ENCODE measurements at places on chromosomes 1 and 21.

DNA sequence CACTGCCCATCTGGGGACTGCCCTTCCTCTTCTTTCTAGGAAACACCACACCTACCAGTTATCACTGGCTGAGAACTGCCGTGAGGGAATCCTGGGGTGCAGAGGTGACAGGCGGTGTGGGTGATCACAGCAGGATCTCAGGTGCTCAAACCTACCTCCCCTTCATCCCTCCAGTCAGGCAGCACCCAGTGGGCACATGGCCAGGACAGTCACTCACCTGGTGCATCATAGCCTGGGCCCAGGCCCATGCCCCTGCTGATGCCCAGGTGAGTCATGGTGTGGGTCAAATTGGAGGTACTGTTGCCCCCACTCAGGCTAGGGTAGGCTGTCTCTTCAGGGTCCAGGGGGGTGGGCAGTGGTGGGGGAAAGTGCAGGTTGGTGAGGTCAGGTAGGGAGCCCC is 5.3 kb upstream of the DENND4B start:
- DNase-seq = no peak

DNA sequence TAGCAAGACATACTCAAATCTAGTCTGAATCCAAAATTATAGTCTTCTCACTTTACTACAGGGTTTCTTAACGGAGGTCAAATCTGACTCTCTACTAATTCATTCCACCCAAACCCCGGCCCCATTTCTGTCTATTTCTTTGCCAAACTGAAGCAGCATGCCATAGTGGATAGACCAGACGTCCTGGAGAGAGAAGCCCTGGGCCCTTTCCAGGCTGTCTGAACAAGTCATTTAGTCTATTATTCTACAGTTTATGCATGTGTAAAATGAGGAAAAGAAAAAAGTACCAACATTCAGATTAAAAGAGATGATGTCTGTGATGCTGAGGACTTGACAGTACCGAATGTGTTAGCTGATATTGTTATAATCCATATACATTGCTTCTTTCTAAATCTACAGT is 95.0 kb downstream of the GDAP2 start:
- no peak for DNase-seq

DNA sequence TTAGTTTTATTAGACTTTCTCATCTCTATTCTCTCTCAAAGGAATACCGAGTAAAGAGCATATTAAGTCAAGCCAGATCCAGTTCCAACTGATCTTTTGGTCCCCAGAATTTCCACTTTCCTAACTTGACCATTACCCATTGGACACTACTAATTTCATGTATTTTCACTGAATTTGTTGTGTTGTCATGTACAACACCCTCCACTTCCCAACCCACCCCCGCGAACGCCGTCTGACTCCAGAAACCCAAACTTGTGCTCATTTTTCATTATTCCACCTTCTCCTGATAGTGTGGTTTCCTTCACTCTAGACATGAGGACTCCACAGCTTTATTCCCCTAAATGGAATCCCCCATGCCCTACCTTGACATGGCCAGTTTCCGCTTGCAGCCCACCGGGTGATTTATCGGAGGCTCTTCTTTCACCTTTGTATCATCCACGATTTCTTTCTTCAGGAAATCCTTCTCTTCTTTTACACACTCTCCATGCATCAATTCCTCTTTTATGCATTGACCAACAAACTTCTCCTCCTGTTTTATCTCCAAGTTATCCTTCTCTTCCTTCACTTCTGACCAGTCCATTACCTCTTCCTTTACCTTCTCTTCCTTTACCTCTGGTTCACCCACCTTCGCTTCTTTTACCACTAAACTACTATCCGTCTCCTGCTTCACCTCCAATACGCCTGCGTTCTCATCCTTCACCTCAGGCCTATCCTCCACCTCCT is 805 bp downstream of the ZNHIT6 start:
- DNase-seq = no peak

DNA sequence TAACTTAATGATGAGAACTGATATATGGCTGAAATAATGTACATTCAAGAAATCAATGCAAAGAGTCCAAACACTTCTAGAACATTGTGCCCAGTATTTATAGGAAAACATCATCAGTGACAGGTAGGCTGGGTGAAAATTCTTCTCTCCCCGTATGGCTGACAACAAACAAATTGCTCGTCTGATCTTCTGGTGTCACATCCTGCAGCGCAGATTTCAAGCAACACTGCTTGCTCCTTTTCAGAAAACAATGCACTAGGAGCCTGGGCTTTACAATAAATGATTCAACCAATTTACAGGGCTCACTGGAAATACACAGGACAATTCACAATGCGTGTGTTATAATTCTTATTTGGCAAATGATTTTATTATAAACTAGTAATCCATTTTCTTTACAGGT is 185.3 kb downstream of the RERE start:
- no peak for DNase-seq

DNA sequence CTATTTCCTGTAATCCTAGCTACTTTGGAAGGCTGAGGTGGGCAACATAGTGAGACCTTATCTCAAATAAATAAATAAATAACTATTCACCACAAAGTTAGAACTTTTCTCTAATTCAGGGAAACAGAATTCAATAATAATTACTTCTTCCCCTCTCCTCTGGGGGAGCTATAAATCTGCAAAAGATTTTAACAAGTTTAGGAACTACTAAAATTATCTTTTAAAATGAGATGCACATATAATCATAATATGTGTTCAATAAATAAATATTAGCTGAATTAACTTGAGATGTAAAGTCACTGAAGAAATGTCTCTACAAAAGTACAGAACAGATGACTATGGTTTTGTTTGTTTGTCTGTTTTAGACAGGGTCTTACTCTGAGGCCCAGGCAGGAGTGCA is 14.1 kb downstream of the WDR47 start:
- no peak for DNase-seq

DNA sequence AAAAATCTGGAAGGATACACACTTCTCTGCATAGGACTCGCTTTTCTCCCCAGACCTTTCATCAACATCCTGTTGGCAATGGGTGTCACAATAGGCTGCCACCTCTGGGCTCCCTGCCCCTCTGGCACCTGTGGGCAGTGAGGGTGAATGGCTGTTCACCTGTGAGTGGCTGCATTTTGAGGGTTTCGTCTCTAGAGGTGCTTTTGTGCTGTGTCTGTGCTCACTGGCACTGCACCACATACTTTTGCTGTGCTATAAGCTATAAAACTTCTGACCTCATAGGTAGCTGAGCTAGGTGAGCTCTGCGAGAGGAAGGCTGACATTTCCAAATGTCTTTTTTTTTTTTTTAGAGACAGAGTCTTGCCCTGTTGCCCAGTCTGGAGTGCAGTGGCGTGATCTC is 35.9 kb downstream of the SLC30A1 start:
- DNase-seq = no peak

GRCh38 chr1:55988963-55989452 is 590.4 kb downstream of the PLPP3 start:
- no peak for DNase-seq

- DNase-seq = no peak
Observed at GRCh38 chr1:209685821-209686220, 10.6 kb downstream of the G0S2 start.

- DNase-seq = no peak
Observed at GRCh38 chr1:224458996-224459395, 24.4 kb upstream of the WDR26 start.

GRCh38 chr21:32364796-32365195 is 28.0 kb downstream of the URB1 start:
- DNase-seq = no peak

DNA sequence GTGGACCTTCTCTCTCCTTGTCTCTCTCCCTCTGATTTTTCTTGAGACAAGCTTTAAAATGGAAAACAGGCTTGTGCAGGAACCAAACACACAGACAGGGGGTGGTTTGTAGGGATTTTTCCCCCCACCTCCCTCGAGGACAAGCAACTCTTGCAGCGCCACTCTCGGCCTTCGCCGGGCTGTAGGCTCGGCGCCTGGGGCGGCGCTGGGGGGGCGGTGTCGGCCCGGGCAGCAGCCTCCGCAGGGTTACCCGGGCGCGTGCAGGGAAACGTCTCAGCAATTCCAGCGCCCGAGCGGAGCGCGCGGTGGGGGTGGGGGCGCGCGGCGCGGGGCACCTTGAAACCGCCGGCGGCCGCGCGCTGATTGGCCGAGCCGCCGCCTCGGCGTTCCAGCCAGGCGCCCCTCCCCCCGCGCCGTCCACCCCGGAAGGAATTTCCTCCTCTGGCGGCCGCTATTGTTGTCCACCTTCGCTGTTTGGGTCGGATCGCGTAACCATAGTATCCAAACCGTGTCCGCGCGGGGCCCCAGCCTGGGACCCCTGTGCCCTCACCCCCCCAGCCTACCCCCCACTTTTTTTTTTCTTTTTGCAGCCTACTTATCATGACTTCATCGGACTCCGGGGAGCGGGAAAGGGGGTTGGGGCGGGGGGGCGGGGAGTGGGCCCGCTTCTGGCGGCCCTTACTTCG is 59.8 kb upstream of the ACOT11 start:
- DNase-seq = peak; percentile 55

GRCh38 chr21:44924606-44925377 is 4.1 kb upstream of the ITGB2 start:
- no peak for DNase-seq

DNA sequence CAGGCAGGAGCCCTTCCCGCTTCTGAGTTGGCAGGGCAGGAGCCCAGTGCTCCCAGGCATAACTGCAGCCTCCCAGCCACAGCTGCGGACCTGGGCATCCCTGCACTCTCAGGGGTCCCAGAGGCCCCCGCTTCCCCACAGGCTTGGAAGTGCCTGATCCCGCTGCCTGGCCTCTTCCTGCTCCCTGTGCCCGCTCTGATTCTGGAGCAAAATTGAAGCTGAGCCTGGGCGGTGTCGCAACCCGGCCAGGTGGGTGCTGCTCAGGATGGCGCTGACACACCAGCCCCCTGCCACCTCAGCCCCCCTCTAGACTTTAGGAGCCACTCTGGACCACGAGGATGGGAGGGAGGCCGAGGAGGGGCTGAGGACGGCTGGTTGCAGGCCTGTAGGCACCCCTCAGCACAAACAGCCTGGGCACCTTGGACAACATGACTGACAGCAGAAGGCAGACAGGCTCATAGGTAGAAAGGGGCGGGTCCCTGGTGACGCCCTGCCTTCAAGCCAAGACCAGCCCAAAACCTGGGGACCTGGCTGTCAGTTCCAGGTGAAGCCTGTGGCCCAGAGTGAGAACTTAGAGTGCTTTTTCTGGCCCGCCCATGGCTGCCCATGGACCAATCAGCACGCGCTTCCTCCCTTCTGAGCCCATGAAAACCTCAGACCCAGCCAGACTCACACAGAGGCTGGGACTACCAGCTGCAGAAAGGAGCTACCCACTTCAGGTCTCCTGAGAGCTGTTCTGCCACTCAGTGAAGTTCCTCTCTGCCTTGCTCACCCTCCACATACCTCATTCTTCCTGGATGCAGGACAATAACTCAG is 7.2 kb downstream of the HLCS start:
- no peak for DNase-seq

GRCh38 chr1:116717318-116717717 is 36.9 kb upstream of the CD2 start:
- DNase-seq = no peak

DNA sequence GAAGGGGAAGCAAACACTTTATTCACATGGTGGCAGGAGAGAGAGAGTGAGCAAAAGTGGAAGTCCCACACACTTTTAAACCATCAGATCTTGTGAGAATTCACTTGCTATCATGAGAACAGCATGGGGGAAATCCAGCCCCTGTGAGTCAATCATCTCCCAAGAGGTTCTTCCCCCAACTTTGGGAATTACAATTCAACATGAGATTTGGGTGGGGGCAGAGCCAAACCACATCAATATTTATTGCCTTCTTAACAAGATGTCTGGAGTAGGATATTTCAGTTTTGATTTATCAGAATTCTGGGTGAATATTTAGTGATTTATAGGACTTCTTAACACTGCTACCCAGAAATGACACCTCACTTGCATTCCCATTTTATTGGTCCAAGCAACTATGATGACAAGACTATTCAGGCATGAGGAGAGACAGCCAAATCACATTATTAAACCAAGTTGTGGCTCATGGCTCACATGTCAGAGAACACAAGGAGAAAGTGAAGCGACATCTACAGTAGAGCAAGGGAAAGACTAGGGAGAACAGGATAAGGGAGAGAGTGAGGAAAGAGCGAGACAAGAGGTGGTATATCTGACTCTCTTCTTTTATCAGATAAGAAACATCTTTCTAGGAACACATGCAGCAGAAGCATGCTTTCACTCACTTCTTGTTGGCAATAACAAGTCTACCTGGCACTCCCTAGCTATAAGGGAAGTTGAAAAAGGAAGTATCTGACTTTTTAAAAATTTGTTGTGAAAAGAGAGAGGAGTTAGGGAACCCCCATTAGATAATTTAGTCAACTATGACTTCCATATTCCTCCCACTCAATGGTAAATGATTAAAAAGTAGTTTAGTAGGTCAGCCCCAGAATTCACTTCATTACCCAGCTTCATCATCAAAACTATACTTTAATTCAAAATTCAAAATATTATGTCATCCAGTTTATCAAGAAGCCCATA is 36.6 kb upstream of the PTPRC start:
- no peak for DNase-seq

DNA sequence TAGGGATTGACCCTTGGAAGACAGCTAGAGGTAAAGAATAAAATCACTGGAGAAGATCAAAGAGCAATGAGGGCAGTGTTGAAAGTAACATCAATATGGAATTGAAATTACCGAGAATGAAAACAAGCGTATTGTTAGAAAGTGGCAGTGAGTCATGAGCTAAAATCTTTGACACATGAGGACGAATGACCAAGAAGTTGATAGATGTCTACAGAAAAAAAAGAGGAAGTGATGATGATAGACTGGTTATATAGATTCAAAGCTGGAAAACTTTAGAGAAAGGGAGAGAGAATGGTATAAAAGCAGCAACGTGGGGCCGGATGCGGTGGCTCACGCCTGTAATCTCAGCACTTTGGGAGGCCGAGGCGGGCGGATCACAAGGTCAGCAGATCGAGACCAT is 12.5 kb upstream of the DNM3 start:
- no peak for DNase-seq

DNA sequence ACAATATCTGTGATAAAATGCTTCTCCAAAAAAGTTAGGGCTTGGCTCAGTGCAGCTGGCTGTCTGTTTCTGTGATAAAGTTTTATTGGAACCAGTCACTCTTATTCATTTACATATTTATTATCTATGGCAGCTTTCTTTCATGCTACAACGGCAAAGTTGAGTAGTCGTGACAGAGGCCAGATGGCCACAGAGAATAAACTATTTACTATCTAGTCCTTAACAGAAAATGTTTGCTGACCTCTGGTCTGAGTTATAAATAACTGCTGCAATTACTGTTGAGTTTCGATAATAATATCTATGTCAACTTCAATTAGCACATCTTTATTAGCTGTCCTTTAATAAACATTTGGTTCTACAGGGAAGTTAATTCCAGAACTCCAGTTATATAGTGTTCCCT is 180.2 kb upstream of the RUNX1 start:
- DNase-seq = no peak

DNA sequence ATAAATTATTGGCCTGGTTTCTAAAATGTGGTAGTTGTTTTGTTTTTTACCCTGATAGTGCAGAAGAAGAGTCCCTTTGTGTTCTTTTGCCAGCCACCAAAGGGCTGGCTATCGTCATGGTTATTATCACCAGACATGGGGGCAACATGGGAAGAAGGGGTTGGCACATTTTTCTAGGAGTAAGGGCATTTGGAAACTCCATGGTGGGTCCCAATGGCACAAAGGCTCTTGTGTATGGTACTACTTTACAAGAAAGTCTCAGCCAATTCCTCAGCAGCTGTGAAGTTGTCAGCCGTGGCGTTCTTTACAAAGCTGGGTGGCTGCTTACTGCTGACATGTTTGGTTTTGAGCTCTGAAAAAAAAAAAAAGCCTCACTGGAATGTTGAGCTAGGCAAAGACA is 330.4 kb upstream of the ESRRG start:
- DNase-seq = no peak

- no peak for DNase-seq
Observed at GRCh38 chr1:28512058-28512611, 6.3 kb downstream of the RCC1 start.
